ENCODE measurements at places on chromosomes 1 and 21.

- peak overlapping the region; percentile 98 for H3K27ac ChIP-seq
- peaks cover 30% of the 10 kb centered on the region for H3K4me1 ChIP-seq
- H3K4me3 ChIP-seq = peak overlapping the region; percentile 84
- no peak for DNase-seq
- H3K36me3 ChIP-seq = peaks cover 9% of the 10 kb centered on the region
Observed at GRCh38 chr1:37994886-37995566, 5.2 kb upstream of the SF3A3 start.

DNA sequence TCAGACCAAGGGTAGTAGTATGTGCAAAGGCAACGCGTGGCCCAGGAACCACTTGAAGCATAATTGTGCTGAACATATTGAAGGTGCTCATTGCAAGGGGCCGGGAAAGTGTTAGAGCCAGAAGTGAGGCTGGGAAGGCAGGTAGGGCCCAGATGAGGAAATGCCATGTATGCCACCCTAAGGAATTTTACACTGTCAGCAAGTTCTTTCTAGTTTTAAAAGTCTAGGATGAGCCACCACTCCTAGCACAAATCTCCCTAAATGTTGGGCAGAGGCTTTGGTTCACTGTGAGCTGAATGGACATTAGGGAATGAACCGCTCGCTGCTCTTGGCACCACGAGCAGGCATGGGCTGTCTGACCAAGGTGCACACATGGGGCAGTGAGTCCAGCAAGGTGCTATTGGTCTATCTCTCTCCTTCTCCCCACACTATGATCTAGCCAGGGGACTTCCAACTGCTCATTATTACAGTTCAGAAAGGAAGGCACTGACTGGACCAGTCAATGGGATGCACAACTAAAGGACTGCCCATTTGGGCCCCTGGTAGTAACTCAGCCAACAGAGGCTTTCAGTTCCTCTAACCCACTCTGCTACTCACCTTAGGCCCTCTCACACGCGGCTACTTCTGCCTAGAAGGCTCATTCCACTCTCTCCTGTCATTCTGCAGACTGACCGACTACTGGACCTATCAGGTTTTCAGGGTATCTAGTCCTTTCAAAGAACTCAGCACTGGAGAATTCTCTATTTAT, 2.0 kb downstream of the KANK4 start:
- H3K36me3 ChIP-seq = no peaks in the 10 kb centered on the region
- no peak for DNase-seq
- H3K27me3 ChIP-seq = peaks cover 55% of the 10 kb centered on the region
- no peak overlapping the region for H3K4me3 ChIP-seq
- H3K27ac ChIP-seq = no peak overlapping the region

DNA sequence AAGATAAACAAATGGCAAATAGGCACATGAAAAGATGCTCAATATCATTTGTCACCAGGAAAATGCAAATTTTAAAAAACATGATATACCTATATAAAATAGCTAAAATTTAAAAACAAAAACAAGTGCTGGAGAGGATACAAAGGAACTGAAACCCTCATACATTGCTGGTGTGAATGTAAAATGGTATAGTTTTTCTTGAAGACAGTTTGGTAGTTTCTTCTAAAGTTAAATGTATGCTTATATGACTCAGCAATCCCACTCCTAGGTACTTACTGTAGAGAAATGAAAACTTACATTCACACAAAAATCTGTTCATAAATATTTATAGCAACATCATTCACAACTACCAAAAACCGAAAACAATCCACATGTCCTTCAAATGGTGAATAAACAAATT, 11.2 kb downstream of the TAF12 start:
- H3K27me3 ChIP-seq = no peaks in the 10 kb centered on the region
- peaks cover 7% of the 10 kb centered on the region for H3K36me3 ChIP-seq
- peaks cover 4% of the 10 kb centered on the region for H3K4me1 ChIP-seq
- H3K4me3 ChIP-seq = no peak overlapping the region
- no peak overlapping the region for H3K27ac ChIP-seq

- H3K4me3 ChIP-seq = no peak overlapping the region
- H3K27ac ChIP-seq = no peak overlapping the region
- peaks cover 4% of the 10 kb centered on the region for H3K4me1 ChIP-seq
- DNase-seq = no peak
Observed at GRCh38 chr1:157145076-157145475, 6.9 kb upstream of the ETV3 start.

- peaks cover 51% of the 10 kb centered on the region for H3K4me1 ChIP-seq
- peak overlapping the region; percentile 53 for H3K4me3 ChIP-seq
- no peaks in the 10 kb centered on the region for H3K36me3 ChIP-seq
- no peak overlapping the region for H3K27ac ChIP-seq
- DNase-seq = no peak
- H3K27me3 ChIP-seq = peaks cover 43% of the 10 kb centered on the region
Observed at GRCh38 chr1:156657741-156658319, 15.9 kb downstream of the BCAN start.

- DNase-seq = no peak
- H3K4me1 ChIP-seq = no peaks in the 10 kb centered on the region
- H3K4me3 ChIP-seq = no peak overlapping the region
Observed at GRCh38 chr1:73909043-73909562, 288.9 kb downstream of the LRRIQ3 start.

DNA sequence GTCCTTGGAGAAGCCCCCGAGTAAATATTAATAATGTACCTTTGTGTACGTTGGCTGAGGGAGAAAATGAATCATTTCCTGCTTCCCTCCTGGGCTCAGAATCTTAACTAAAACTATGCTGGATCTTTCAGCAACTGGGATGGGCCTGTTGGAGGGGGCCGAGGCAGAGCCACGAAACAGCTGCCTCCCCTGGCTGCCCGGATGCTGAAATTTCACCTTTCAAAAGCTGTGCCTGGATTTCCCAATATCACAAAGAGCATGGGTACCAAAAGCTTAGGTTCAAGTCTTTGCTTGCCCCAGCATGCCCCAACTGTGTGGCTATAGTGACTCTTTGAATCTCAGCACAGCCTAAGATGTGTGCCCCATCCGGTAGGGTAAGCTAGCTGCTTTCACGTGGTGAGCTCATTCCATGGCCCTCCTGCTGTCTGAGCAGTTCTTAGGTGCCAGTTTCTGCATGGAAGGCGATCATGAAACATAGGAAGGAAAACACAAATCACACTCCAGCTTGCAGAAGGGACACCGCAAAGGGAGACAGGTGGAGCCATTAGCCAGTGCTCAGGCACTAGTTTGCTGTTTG, 473.5 kb downstream of the PTPRU start:
- H3K4me1 ChIP-seq = peaks cover 28% of the 10 kb centered on the region
- peaks cover 10% of the 10 kb centered on the region for H3K27me3 ChIP-seq
- DNase-seq = no peak
- H3K27ac ChIP-seq = no peak overlapping the region
- no peaks in the 10 kb centered on the region for H3K36me3 ChIP-seq

GRCh38 chr1:47229031-47229885, 2.8 kb downstream of the TAL1 start:
- no peak overlapping the region for H3K27ac ChIP-seq
- peaks cover 17% of the 10 kb centered on the region for H3K4me1 ChIP-seq
- H3K27me3 ChIP-seq = peaks cover 81% of the 10 kb centered on the region
- H3K4me3 ChIP-seq = no peak overlapping the region
- H3K36me3 ChIP-seq = no peaks in the 10 kb centered on the region

DNA sequence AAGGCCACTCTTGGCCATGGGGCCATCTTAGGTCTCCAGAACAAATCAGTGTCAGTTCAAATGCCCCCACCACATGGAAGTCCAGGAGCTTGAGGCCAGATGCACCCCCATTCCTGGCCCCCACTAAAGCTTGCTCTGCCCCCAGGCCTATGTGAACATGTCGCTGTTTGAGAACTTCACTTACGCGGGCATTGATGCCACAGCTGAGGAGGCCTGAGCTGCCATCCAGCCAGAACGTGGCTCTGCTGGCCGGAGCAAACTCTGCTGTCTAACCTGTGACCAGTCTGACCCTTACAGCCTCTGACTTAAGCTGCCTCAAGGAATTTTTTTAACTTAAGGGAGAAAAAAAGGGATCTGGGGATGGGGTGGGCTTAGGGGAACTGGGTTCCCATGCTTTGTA, 15.1 kb upstream of the MPL start:
- peaks cover 3% of the 10 kb centered on the region for H3K4me1 ChIP-seq
- H3K36me3 ChIP-seq = no peaks in the 10 kb centered on the region
- H3K27me3 ChIP-seq = no peaks in the 10 kb centered on the region
- H3K27ac ChIP-seq = no peak overlapping the region
- no peak for DNase-seq
- no peak overlapping the region for H3K4me3 ChIP-seq

DNA sequence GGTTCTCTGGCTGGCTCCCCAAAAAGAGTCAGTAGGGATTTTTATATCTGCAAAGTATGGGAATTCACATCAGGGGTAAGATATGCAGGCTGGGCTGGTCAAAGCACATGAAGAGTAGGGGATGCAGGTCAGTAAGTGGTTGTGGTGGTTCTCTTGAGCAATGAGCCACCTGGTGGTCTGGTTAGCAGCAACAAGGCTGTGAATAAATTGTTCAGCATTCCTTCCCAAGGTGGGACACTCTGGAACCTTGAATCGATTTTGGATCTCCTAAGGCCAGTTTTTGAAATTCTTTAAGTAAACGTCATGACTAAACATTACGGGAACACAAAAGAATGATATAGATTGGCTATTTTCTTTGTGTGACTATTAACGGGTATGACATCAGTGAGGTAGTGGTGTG, 563.0 kb upstream of the NEGR1 start:
- no peak overlapping the region for H3K4me3 ChIP-seq
- no peak overlapping the region for H3K27ac ChIP-seq
- no peaks in the 10 kb centered on the region for H3K4me1 ChIP-seq

GRCh38 chr21:29514652-29515247, 216.0 kb downstream of the BACH1 start:
- no peak for DNase-seq
- H3K27ac ChIP-seq = no peak overlapping the region
- no peaks in the 10 kb centered on the region for H3K27me3 ChIP-seq
- H3K4me1 ChIP-seq = no peaks in the 10 kb centered on the region
- H3K36me3 ChIP-seq = peaks cover 4% of the 10 kb centered on the region

- H3K27me3 ChIP-seq = peaks cover 16% of the 10 kb centered on the region
- no peak for DNase-seq
- H3K4me3 ChIP-seq = no peak overlapping the region
- H3K36me3 ChIP-seq = no peaks in the 10 kb centered on the region
- no peak overlapping the region for H3K27ac ChIP-seq
- H3K4me1 ChIP-seq = no peaks in the 10 kb centered on the region
Observed at GRCh38 chr1:223401873-223402789, 8.9 kb downstream of the CCDC185 start.

- H3K27ac ChIP-seq = no peak overlapping the region
- H3K4me1 ChIP-seq = peaks cover 12% of the 10 kb centered on the region
- no peaks in the 10 kb centered on the region for H3K36me3 ChIP-seq
- no peak overlapping the region for H3K4me3 ChIP-seq
- H3K27me3 ChIP-seq = peaks cover 6% of the 10 kb centered on the region
Observed at GRCh38 chr21:42308161-42308913, 6.9 kb downstream of the TFF3 start.

DNA sequence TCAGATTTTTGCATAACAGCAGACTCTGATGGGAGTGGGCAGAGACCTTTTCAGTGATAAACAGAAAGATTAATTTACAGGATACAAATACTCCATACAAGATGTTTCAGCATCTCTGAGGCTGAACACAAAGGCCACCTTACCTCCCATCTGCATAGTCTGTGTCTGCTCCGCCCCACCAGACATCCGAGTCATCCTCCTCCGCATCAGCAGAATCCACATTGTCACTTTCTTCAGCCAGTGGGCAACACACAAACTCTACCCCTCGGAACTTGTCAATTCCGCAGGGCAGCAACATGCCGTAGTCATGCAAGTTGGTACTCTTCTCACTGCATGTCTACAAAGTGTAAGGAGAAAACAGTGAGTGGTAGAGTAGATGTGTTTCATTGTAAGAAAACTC, 119.7 kb downstream of the APP start:
- H3K4me3 ChIP-seq = no peak overlapping the region
- H3K4me1 ChIP-seq = no peaks in the 10 kb centered on the region
- H3K27me3 ChIP-seq = no peaks in the 10 kb centered on the region
- no peak overlapping the region for H3K27ac ChIP-seq
- peaks cover 18% of the 10 kb centered on the region for H3K36me3 ChIP-seq
- DNase-seq = no peak

GRCh38 chr1:39758556-39759435, 12.4 kb downstream of the OXCT2 start:
- H3K27ac ChIP-seq = no peak overlapping the region
- H3K4me1 ChIP-seq = peaks cover 1% of the 10 kb centered on the region
- no peak for DNase-seq
- H3K27me3 ChIP-seq = no peaks in the 10 kb centered on the region
- no peak overlapping the region for H3K4me3 ChIP-seq
- peaks cover 14% of the 10 kb centered on the region for H3K36me3 ChIP-seq

DNA sequence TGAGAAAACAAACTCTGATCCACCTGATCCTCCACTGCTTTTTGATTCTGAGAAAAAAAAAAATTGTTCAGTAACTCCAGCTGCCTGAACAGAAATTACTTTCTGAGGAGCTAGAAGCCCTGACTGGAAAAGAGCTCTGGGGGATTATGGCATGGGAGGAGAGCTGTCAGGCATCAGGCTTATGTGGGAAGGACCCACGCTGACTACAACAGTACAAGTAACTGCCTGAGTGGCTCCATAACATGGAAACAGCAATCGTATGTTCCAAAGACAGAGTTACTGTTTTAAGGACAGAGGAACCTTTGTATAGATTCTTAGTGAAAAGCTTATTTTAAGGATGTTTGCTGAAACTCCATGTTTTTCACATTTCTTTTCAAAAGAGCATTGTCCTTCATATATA, 1.2 kb upstream of the ANGPTL7 start:
- no peak for DNase-seq
- H3K36me3 ChIP-seq = peaks cover 3% of the 10 kb centered on the region
- H3K4me1 ChIP-seq = no peaks in the 10 kb centered on the region
- H3K27me3 ChIP-seq = no peaks in the 10 kb centered on the region
- H3K27ac ChIP-seq = no peak overlapping the region
- H3K4me3 ChIP-seq = no peak overlapping the region

GRCh38 chr1:109617291-109617801, 2.1 kb downstream of the GNAT2 start:
- H3K27ac ChIP-seq = no peak overlapping the region
- no peak for DNase-seq
- peaks cover 8% of the 10 kb centered on the region for H3K27me3 ChIP-seq
- peaks cover 38% of the 10 kb centered on the region for H3K4me1 ChIP-seq
- H3K36me3 ChIP-seq = peaks cover 5% of the 10 kb centered on the region

DNA sequence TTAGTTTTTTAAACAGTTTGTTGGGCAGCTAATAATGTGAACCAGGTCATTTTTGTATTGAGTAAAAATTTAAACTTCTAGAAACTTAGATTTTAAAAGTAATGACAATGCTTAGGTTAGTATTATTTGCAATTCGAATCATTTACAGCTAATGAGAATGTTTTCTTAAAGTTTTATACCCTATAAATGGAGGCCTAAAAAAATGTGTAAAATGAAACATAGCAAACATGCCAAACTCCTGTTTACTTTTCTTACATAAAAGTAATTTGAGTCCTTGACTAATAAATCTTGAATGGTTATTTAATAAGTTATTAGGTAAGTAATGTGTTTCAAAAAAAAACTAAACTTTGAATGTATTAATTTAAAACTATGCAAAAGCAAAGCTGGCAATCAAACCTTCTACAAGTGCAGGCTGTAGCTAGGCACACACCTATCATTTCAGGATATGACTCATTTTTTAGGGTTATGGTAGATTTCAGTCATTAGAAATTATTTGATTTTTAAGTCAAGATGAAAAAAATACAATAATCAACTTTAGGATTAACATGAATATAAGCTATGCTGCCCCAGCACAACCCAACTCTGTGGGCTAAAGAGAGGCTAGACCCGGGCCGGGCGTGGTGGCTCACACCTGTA, 41.5 kb downstream of the CLSTN1 start:
- H3K27me3 ChIP-seq = no peaks in the 10 kb centered on the region
- H3K27ac ChIP-seq = no peak overlapping the region

GRCh38 chr21:21203822-21204339, 205.7 kb downstream of the NCAM2 start:
- no peak for DNase-seq
- no peak overlapping the region for H3K27ac ChIP-seq
- H3K27me3 ChIP-seq = peaks cover 12% of the 10 kb centered on the region
- H3K4me1 ChIP-seq = peaks cover 21% of the 10 kb centered on the region
- H3K4me3 ChIP-seq = no peak overlapping the region
- peaks cover 8% of the 10 kb centered on the region for H3K36me3 ChIP-seq

Data from activated naive CD8-positive, alpha-beta T cell treated with anti-CD3 and anti-CD28 coated beads, Interleukin-2, amount 10 ng/mL, durations not matched to agents 7 days and 5 days (primary cell).